ENCODE measurements at places on chromosomes 7 and 10.
A peak's percentile ranks its signal among the peaks of the same experiment; 100 is the strongest.

DNA sequence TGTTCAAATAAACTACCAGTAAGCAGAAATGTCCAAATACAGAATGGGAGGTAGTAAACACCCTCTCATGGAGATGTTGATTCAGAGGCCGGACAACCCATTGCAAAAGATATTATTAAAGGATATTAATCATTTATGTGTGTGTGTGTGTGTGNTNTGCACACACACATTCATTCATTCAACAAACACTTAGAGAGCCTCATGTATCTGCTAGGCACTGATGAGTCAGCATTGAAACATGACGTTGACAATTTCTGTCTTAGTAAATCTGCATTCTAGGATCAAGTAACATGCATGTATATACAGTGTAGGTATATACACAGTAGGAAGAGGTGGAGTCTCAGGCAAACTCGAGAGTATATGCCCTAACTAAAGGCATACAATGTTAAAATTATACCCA is 187.0 kb downstream of the ZNF365 start:
- no peak for DNase-seq

GRCh38 chr10:72092171-72092924 is 4.0 kb upstream of the SPOCK2 start:
- no peak for DNase-seq

GRCh38 chr10:97428572-97428981 is 2.6 kb downstream of the PGAM1 start:
- DNase-seq: no peak

- no peak for DNase-seq
Measured at GRCh38 chr7:80517282-80517747, 5.5 kb upstream of the GNAT3 start.

- no peak for DNase-seq
Measured at GRCh38 chr7:143980746-143981510, 19.2 kb upstream of the OR6B1 start.

DNA sequence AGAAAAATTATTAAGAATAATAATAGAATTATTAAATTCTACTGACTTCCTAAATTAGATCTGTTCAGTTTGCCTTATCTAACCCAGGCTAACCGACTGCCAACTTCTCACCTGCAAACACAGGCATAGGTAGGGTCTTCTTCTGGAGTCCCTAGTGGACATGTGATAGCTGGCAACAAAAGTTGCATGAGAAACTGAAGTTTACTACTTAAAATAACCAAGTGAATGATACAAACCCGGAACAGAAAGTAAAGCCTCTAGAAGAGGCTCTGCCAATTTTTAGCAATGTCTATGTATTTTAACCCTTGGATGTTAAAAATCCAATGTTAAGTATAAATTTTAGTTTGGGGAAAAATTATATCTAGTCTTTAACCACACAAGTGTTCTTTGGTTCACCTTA is 37.6 kb downstream of the NDUFB2 start:
- no peak for DNase-seq

DNA sequence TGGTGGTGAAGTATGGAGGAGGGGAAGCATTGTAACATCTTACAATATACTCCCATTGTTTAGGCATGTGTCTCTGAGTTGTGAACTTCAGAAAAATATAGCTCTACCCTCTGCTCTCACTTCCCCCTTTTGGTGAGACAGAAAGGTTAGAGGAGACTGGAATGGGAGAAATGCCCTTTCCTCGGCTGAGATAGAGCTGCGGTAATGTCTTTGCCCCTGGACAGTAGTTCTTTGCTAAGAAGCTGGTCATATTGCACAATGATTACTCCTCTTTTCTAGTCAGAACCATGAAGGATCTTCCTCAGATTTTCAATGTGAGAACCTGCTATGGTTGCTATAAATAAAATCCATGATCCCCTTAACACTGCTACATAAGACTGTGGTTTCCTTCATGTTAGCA is 171.0 kb downstream of the SEM1 start:
- no peak for DNase-seq

- DNase-seq: no peak
Measured at GRCh38 chr10:62390497-62391176, 16.5 kb downstream of the ZNF365 start.

- no peak for DNase-seq
Measured at GRCh38 chr10:12961416-12962205, 39.9 kb downstream of the CCDC3 start.

GRCh38 chr7:29289156-29290021 is 94.8 kb downstream of the CHN2 start:
- peak; percentile 94 for DNase-seq

DNA sequence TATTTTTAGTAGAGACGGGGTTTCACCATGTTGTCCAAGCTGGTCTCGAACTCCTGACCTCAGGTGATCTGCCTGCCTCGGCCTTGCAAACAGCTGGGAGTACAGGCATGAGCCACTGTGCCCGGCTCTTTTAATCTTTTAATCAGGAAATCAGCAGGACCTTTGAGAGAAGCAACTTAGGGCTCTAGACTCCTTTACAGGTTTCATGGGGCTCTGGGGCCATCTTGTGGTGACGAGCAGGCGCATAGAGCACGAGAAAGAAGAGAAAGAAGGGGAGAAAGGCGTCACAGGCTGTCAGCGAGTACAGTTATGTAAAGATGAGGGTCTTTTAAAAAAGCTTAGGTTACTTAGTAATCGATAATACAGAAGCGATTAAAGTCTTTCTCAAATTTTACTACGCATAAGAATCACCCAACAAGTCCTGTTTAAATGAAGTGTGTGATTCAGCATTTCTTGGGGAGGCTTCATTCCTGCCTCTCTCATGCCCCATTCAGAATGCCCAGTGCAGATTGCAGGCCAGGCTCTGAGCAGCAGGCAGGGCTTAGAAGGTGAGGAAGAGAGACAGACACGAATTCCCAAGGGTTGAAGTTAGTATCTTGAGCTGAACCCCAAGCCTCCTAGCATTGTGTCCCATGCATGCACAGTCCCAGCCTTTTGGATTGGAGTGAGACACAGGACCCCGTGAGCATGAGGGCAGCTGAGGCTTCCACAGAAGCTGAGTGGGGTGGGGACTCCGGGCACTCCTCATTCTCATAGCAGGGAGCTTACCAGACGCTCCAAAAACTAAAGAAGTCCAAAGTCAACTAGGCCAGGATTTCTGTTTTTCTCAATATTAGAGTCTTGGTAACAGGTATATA is 23.6 kb upstream of the PFKP start:
- peak; percentile 50 for DNase-seq

DNA sequence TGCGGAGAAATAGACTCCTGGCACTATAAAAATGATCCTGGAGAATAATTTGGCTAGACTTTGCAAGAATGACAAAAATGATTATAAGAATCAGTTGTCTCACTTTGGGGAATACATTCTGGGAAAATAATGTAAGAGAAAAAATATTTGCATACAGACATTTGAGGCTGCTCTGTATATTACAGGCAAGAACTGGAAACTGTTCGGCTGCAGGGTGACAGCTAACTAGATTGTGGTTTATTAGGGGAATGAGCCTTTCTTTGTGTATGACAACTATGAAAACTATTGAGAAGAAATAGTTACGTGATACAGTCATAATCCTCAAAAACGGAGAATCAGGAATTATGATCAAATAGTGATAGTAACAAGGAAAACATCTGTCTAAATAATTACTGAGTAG is 8.6 kb downstream of the TRIM56 start:
- DNase-seq: no peak

- DNase-seq: no peak
Measured at GRCh38 chr10:5365928-5366327, 1.2 kb downstream of the UCN3 start.

- DNase-seq: no peak
Measured at GRCh38 chr10:96656198-96656577, 64.1 kb downstream of the PIK3AP1 start.

DNA sequence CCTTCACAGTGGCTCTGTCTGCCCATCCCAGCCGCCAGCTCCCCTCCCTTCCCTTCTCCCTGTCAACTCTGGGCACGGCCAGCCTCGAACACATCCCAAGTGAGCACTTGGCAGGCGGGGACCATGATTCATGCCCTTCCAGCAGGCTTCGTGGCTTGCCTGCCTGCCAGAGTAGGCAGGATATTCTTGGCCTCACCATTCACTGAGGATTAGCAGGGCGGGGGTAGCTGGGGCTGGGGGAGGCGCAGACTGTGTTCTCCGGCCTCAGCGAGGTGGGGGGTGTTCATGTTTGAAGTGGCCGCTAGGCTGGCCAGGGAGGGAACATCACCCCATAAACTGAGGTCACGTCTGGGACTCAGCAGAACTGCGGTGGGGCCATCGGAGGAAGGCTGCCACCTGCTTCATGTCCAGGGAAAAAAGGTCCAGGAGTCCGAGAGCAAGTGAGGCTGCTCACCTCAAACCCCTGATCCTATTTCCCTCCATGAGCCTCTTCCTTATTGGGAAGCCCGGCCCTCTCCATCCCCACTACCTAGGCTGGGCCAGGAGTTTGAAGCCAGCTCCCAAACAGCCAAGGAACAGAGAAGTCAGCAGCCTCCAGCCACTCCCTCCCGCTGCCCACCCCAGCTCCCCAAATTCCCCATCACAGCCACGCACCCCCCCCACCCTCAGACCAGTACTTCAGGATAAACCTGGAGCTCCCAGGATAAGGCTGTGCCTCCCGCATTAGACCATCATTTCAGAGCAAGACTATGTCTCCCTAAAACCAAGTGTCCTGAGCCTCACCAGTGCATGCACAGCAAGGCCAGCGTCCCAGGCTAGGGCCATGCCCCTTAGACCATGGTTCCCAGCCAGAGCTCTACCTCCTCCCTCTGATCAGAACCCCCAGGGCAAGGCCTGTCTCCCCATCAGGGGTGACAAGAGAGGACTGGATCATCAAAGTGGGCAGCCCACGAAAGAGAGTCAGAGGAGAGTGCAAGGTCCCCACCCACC is 42.8 kb upstream of the RABGEF1 start:
- DNase-seq: no peak

DNA sequence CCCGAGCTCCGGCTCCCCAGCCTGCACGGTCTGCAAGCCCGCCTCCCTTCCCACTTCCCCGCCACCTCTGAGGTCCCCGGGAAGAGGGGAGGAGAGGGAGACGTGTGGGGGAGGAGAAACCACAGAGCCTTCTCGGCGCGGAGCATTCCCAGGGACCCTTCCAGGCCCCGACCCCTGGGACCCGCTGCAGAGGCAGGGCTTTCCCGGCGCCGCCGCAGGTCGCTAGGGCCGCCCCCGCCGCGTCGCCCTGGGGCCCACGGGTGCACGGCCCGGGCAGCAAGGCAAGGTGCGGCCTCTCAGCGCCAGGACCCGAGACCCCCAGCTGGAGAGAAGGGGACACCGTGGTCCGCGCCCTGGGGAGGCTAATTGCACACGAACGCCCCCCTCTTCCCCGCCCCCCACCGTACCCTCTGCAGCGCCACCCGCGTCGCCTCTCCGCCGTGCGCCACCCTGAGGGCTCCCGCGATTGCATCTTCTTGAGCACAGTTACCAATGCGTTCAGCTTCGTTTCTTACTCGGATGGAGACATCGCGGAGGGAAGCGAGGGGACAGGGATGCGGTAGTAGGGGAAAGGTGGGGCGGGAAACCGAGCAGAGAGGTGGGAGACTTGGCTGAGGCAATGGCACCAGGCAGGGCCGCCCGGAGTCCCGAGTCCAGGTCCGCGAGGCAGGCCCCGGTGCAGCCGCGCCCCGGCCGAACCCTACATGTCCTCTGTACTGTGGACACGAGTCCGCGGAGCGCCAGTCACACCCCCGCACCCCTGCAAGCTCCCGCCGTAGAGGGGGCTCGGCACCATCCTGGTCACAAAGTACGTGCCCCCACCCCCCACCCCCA is 28.9 kb downstream of the SKIDA1 start:
- DNase-seq: peak; percentile 40

- no peak for DNase-seq
Measured at GRCh38 chr10:60461688-60462087, 72.0 kb upstream of the ANK3 start.

DNA sequence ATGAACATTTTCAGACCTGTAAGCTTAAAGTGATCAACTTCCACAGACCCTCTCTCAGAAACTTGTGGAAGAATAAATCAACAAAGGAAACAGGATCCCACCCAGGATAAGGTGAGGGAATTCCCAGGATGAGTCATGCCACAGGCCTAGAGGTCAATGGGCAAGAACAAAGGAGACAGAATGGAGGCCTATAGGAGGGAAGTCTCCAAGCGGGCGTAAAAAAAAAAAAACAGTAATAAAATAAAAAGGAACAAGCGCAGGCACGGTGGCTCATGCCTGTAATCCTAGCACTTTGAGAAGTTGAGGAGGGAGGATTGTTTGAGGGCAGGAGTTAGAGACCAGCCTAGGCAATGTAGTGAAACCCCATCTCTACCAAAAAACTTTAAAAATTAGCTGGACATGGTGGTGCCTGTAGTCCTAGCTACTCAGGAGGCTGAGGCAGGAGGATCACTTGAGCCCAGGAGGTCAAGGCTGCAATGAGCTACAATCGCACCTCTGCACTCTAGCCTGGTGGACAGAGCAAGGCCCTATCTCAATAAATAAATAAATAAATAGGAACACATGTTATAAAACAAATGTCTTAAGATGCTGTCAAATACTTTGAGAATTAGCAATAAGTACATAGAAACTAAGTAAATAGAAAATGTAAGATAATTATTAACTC is 8.4 kb downstream of the SORBS1 start:
- no peak for DNase-seq

- no peak for DNase-seq
Measured at GRCh38 chr10:14836208-14836607, 1.6 kb downstream of the CDNF start.

- DNase-seq: no peak
Measured at GRCh38 chr10:116588995-116589394, 1.8 kb upstream of the PNLIPRP1 start.

- DNase-seq: no peak
Measured at GRCh38 chr7:45889367-45890067, 1.2 kb downstream of the IGFBP1 start.

DNA sequence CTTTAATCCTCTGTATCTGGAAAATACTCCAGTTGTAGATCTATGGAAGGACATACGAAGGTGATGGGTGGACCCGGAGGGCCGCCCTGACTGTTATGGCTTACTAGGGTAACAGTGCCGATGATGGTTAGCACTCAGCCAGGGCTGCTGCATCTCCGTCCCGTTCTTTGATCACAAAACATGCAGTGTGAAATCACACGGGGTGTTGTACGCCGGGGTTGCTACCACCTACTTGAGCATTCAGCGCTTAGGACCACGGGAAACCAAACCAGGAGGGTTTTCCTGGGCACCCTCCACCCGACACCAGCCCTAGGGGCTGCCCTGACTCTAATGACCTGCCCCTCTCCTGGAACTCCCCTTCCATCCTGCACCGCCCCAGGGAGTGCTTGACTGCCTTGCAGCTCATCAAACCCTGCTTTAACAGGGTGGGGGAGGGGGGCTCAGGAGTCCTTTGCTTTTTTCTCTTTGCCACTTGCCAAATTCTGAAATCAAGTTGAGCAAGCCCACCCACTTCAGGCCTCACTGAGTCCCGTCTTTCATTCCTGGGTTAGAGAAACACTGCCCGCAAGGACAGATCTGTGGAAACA is 20.4 kb downstream of the ZNF775 start:
- DNase-seq: no peak

DNA sequence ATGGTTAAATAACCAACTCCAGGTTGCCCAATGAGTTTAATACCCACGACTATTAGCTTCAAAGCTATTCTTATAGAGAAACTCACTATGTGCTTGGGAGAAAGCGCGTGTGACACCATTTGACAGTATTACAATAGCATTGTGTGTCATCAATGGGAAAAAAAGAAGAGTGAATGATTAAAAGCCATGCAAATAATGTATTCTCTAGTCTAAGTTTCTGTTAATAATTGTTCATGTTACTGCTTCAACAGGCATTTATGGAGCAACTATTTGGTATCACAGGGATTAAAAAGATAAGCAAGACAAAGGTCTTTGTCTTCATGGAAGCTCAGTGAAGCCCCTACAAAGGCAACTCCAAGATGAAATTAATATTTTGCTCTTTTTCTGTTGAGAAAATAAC is 47.2 kb downstream of the CAV1 start:
- DNase-seq: no peak

Data from NCI-H1092 (cell line).